ENCODE measurements at places on chromosomes 4 and X.

DNA sequence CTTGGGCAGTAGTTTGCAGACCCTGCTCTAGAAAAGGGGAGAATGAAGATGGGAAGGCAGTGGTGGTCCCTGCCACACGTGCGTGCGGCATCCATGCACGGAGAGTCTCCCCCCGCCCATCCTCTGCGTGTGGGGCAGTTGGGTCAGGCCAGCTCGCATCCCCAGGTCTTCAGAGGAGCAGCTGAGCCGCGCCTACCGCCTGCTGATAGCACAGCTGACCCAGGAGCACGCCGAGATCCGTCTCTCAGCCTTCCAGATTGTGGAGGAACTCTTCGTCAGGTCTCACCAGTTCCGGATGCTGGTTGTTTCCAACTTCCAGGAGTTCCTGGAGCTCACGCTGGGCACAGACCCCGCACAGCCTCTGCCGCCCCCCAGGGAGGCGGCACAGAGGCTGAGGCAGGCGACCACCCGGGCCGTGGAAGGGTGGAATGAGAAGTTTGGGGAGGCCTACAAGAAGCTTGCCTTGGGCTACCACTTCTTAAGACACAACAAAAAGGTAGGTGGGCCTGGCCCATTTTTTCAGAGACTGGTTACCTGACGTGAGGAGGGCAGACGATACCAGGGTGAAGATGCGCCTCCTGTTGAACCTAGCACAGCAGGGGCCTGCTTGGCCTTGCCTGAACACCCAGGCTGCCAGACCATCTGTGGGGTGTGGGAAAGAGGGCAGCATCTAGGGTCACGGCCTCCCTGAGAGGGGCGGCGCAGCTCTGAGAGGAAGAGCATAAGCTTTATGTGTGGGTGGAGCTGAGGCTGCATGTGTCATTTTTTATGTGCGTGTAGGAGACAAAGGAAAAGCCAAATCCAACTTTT is 2.6 kb downstream of the UVSSA start:
- no peak for DNase-seq

DNA sequence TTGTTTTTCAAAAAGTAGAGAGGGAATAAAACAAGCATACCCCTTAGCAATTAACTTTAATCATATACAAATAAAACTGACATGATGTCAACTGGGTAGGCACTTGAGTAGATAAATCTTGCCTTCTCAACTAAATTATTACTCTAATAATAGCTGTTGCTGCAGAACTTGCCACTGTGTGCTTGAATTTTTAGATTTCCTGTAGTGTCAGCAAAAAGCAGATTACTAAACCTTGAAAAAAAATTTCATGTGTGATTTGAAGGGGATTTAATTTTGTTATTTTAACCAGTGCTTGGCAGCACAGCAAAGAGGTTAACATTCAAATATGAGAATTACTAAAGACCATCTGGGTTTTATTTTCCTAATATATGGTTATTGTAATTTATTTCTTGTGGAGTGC is 438.3 kb upstream of the SPANXN1 start:
- DNase-seq, result no peak

GRCh38 chrX:123876177-123876576 is 16.3 kb downstream of the XIAP start:
- DNase-seq, result no peak

- no peak for DNase-seq
Measured at GRCh38 chr4:101197350-101197749, 150.0 kb downstream of the PPP3CA start.

DNA sequence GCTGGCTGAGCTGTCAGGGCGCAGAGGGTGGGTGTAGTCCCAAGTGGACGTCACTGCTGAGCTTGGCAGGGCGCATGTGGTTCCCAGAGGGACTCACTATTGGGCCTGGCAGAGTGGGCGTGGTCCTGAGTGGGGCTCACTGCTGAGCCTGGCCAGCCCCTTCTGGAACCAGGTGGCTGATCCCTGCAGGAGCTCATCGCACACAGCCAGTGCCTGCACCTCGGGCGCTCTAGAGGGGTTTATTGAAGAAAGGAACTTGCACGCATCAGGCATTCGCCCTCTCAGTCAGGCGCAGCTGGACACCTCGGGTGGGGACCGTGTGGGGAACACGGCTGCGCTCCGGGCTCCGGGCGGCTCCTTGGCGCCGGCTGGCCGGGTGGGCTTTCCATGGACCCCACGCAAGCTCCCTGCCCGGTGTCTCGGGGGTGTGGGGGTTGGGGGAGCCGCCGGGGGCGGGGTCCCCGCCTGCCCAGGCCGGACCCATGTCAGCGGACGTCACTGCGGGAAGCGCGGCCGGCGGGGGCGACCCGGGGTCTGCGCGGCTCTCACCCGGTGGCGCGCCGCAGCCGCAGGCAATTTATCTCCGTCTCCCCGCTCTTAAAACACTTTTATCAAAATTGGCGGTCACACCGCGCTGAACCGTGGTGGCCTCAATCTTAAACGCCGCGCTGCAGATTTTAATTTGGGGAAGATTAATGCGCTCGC is 65.4 kb upstream of the NKX1-1 start:
- no peak for DNase-seq

DNA sequence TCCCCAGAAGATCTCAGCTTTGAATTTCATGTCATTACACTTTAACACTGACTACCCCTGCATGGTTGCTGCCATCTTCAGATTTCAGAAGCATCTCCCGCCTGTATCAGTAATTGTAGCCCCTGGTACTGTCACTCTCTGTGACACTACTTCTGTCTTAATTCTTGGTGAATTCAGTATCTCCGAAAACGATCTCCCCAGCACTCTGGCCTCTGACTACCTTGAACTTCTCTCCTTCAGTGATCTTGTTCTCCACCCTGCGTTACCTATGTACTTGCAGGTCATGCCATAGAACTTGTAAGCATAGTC is 53.8 kb upstream of the ABCG2 start:
- DNase-seq, result no peak

All from neural crest cell (in vitro differentiated cells).